ENCODE measurements at places on chromosomes 5 and 9.

GRCh38 chr9:136701668-136702053 lies 10.7 kb upstream of the DIPK1B start:
- DNase-seq, result no peak

GRCh38 chr5:159697530-159697929 lies 218.8 kb upstream of the ADRA1B start:
- DNase-seq, result no peak

DNA sequence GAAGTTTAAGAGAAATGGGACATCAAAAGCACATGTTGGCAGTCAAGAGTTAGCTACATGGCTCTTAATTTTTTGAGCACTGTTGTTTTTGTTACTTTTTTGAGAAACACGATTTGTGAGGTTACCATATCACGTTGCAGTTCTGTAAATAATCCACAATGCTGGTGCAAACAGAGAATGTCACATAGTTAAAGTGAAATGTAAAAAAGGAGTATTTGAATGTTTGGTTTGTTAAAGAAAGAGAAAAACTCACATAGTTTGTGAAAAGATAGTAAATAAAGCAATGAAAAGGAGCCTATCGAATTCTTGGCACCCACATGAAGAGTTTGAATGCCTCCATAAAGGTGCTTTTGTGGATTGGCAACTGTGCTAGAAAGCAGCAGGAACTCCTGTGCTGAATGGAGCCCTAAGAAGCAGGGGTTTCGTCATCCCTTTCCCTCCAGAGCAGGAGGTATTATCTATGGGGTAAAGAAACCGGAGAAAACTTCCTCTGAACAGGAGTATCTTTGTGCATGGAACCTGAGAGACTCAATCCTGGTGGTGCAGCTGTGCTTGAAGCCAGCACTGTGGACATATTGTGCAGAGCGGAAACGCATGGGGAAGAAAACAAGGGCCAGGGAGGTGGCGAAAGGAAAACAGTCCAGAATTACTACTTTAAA lies 148.5 kb upstream of the OTULINL start:
- DNase-seq, result no peak

- DNase-seq, result no peak
Observed at GRCh38 chr9:114057161-114057885, 20.8 kb downstream of the AMBP start.

GRCh38 chr9:135394699-135395645 lies 84.6 kb upstream of the PPP1R26 start:
- DNase-seq, result no peak

- DNase-seq, result no peak
Observed at GRCh38 chr5:158591301-158591863, 508.3 kb downstream of the EBF1 start.

- no peak for DNase-seq
Observed at GRCh38 chr9:135273008-135273407, 185.5 kb downstream of the OLFM1 start.

GRCh38 chr5:40983781-40984180 lies 74.5 kb downstream of the C7 start:
- DNase-seq, result no peak

- no peak for DNase-seq
Observed at GRCh38 chr5:90590170-90590569, 31.6 kb downstream of the ADGRV1 start.

GRCh38 chr5:122756264-122756911 lies 18.5 kb upstream of the SNX2 start:
- no peak for DNase-seq

DNA sequence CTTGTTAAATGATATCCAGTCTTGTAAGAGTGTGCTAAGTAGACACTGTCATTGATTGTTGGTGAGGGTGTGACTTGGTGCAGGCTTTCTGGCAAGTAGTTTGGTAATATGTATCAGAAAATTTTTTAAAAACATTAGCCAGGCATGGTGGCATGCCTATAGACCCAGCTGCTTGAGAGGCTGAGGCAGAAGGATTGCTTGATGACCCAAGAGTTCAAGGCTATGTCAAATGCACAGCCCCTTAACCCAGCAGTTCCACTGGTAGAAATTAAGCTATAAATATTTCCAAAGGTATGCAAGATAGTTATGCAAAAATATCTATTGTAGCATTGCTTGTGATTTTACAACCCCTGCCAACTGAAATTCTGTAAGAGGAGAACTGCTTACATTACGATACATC lies 24.2 kb downstream of the ZBTB43 start:
- DNase-seq, result no peak

- DNase-seq, result no peak
Observed at GRCh38 chr9:34426347-34427074, 31.9 kb downstream of the FAM219A start.

GRCh38 chr5:142852416-142853198 lies 82.4 kb downstream of the ARHGAP26 start:
- no peak for DNase-seq

DNA sequence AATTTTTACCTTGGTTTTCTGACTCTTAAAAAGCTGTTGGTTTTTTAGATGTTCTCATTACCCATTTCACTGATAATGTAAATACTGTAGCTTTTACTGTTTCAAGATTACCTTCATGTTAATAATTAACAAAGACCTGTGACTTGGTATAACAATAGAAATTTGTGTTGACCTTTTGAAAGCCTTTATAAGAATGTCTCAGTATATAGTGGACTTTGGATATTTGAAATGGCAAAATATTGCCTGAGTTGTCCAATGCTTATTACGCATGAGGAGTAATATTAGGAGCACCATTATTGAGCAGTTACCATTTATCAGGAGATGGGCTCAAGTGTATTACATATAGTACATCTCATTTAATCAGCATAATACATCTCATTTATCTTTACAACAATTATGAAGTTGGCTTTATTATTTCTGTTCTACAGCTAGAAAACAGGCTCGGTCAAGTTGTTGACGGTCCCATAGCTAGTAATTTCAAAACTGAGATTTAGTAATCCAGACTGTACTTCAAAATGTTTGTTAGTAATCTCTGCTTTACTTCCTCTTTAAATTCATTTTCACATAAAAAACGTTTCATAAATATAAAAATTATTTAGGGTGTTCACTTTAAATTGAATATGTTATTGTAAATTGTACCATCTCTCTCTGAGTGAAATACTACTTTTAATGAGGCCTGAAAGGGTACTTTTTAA lies 50.7 kb upstream of the FKTN start:
- no peak for DNase-seq

DNA sequence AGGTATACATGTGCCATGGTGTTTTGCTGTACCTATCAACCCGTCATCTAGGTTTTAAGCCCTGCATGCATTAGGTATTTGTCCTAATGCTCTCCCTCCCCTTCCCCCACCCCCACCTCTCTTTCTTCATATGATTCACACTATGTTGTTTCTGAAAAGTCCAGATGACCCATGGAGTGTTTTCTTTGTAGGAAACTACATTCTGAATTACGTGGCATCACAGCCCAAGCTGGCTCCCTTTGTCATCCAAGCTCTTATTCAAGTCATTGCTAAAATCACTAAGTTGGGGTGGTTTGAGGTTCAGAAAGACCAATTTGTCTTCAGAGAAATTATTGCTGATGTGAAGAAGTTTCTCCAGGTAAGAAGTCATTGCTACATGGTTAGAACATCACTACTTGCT lies 30.4 kb downstream of the RANBP17 start:
- no peak for DNase-seq

- no peak for DNase-seq
Observed at GRCh38 chr5:31496301-31496700, 35.6 kb downstream of the DROSHA start.

- DNase-seq, result no peak
Observed at GRCh38 chr9:116870566-116870965, 183.5 kb downstream of the TRIM32 start.

GRCh38 chr9:113858282-113858681 lies 17.8 kb upstream of the ZNF618 start:
- DNase-seq, result no peak

- DNase-seq, result no peak
Observed at GRCh38 chr5:35230038-35230611, at the start of gene PRLR. Gene PRLR, minus strand, starts transcription at chr5:35230487. Its CDS starts 140,867 bp downstream, at chr5:35089620.

DNA sequence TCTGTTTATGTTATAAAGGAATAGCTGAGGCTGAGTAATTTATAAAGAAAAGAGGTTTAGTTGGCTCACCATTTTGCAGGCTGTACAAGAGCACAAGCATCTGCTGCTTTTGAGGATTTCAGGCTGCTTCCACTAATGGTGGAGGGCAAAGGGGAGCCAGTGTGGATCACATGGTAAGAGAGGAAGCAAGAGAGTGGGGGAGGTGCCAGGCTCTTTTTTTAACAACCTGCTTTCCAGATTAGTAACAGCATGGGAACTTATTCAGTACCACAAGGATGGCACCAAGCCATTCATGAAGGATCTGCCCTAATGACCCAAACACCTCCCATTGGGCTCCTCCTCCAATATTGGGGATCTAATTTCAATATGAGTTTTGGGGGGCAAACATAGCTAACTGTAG lies 40.4 kb downstream of the CCL28 start:
- no peak for DNase-seq

GRCh38 chr9:35882996-35883395 lies 12.8 kb upstream of the OR13J1 start:
- no peak for DNase-seq

DNA sequence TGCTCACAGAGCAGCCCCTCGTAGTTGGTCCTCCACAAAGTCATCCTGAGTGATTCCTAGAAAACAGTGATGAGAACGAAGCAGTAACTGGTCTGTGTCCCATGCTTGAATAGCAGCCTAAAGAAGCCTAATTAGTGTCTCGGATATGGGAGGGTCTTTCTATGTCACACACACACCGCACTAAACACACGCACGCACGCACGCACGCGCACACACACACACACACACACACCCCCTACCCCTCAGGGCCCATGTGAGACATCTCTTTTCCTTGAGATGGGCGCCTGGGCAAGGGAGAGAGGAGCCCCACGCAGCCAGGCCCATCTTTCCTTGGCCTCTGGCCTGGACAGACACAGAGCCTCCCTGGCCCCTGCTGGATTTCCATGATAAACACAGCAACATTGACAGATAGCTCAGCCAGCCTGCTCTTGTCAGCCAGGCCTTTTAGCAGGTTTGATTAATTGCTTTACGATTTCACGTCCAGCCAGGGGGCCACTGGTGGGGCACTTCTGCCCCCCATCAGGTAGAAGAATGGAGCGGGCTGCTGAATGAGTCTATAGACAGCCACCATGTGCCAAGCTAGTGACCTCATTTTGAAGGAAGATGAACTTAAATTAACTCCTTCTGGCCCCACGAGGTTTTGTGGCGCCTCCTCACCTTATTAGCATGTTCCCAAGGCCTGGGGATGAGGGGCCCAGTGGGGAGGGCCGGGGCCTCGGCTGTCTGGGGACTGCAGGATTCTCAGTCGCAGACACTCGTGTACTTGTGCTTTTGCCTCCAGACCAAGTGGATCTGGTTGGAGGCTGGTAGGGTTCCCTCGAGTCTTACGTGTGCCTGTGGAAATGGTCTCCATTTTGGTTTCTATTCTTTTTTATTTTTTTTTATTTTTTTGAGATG lies 36.2 kb upstream of the PRDM12 start:
- DNase-seq, result no peak

DNA sequence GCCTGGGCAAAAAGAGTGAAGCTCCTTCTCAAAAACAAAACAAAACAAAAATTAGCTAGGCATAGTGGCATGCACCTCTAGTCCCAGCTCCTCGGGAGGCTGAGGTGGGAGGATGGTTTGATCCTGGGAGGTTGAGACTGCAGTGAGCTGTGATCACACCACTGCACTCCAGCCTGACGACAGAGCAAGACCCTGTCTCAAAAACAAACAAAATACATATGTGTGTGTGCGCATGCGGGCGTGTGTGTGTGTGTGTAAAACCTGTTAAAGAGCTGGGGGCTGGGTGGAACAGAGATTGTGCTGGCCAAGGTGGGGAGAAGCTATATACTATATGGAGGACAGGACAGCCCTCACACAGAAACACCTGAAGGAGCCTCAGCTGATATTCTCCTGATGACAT lies 27.4 kb upstream of the DENND4C start:
- DNase-seq, result no peak

- DNase-seq, result no peak
Observed at GRCh38 chr9:109889456-109889855, 109.5 kb downstream of the PALM2AKAP2 start.

DNA sequence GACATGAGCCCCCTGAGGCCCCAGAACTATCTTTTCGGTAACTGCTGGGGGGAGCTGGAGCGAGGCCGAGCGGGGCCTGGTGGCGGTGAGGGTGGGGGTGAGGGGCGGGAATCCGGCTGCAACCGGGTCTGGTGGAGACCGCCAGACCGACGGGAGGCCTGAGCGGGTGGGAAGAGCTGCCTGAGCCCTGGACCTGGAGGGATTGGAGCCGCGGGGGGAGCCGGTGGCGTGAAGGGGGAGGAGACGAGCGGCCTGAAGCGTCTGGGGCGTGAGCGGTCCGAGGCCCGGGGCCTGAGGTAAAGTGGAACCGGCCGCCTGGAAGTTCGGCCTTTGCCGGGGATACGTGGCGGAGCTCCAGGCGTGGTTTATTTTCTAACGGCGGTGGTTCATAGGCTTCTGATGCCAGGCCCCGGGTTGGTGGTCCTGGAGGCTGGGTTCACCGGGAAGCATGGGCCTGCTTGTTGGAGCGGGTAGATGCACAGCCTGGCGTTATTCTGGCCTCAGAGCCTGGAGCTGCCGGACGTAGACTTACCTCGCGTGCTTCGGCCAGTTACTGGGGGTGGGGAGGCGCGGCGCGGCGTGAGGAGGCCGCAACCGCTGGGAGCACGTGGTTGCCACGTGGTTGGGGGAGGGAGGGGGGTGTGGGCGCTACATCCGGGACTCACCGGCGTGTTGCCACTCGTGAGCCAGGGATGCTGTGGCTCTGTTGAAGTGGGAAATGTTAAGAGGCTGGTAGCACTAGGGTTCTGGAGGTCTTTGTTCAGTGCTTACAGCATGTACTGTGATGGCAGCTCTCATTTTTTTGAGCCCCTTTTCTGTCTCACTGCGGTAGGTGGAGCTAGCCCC lies 544 bp downstream of the NPM1 start:
- DNase-seq, result peak; percentile 70

DNA sequence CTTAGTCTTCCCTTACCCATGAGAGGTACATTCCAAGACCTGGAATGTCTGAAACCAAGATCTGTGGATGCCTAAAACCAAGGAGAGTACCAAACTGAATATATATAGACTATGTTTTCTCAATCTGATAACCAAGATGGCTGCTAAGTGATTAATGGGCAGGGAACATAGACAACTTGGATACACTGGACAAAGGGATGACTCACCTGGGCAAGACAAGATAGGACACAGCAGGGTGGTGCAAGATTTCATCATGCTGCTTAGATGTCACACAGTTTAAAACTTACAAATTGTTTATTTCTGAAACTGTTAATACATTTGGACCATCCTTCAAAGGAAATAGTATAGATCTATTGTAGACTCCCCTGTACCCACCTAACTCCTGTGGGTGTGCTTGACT lies 130.9 kb downstream of the HTR1A start:
- no peak for DNase-seq

DNA sequence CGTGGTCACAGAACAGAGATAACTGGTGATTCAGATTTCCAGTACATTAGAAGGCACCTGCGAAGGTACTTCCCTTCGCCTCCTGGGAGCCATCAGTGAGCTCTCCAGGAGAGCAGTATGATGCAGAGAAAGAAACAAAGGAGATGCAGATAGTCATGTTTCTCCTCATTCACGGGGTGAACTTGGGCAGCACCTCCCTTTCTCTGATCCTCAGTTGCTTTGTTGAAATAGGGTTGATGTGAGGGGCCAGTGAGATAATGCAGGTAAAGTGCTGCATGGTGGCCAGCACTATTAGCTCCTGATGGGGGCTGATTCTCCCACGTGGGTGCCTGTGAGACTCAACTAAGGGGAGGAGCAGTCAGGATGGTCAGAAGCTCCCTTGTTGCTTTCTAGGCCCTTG lies 46.6 kb upstream of the ZNF169 start:
- DNase-seq, result no peak

- DNase-seq, result no peak
Observed at GRCh38 chr9:118985851-118986250, 383.4 kb downstream of the BRINP1 start.
